ENCODE measurements at places on chromosomes 4 and X.

DNA sequence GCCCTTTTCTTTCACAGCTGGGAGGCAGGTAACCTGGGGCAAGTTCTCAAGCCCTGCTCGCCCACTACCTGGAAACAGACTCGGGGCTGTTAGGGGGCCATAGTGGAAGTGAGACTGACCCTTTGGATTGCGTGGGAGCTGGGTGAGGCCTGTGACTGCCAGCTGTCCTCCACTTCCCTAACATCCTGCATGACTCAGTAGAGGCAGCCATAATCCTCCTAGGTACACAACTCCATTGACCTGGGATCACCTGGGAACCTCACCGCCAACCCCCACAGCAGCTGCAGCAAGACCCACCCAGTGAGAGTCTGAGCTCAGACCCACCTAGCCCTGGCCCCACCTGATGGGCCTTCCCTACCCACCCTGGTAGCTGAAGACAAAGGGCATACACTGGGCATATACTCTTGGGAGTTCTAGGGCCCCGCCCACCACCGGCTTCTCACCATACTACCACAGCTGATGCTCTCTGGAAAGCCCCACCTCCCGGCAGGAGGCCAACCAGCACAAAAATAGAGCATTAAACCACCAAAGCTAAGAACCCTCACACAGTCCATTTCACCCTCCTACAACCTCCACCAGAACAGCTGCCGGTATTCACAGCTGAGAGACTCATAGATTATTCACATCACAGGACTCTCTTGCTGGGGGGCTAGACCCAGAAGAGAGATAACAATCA, 61.1 kb upstream of the DCTD start:
- DNase-seq, result no peak

DNA sequence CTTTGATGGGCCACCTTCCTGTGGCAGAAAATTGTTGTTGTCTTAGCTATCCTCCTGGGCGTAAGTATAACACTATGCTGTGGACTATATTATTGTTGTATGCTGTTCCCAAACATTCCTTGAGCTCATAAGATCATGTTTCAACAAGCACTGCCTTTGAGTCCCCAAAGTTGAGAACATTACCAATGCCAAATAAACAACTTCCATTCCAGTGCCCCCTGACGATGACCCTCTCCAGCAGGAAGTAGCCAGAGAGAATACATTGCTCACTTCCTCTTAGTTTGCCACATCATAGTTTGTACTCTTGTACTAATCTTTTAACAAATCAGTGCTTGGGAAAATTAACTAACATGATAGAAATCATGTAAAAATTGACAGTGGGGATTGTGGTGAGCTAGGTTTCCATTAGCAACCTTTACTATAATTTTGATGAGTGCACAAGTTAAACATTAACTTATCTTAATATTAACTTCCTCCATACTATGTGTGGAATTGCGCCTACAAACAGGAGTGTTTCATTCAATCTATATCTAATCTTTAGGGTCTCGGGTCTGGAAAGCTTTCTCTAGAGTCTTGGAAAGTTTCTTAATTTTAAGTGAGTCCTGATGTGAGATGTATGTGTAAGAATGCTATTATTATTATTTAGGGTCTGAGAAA, 20.3 kb upstream of the DHX15 start:
- no peak for DNase-seq

- DNase-seq, result no peak
Measured at GRCh38 chr4:75995727-75996126, 5.0 kb upstream of the SDAD1 start.

DNA sequence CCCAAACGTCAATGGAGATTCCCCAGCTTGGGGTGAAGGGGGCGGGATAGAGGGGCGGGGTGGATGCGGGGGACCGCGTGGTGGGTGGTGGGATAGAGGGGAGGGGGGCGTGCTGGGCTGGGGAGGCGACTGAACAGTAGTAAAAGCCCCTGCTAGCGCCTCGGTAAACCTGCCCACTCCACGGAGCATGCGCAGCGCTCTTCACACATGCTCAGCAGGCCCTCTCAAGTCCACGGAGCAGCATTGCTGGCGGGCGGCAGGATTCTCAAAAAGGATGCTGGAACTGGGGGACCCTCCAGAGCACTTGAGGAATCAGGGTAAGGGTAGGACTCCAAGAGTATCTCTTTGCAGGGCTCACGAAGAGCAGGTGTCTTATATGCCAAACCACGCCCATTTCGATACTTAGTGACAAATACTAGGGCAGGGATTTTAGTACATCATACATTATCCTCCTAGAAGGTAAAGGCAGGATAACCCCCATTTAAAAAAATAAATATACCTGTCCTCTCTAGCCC, 378 bp upstream of the RPS6KA6 start:
- no peak for DNase-seq

DNA sequence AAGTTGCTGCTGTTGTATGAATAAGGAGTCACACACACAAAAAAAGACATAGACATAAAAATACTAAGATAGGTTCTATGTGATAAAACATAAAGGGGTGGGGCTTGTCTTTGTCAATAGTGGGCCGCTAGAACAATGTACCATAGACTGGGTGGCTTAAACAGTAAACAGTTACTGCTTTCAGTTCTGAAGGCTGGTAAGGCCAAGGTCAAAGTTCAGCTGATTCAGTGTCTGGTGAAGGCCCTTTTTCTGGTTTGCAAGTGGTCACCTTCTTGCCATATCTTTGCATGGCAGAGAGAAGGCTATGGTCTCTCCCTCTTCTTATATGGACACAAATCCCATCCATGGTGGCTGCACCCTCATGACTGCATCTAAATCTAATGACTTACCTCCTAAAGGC, 1980.7 kb downstream of the PCDH7 start:
- DNase-seq, result no peak

GRCh38 chr4:78512357-78512920, 39.1 kb upstream of the ANXA3 start:
- DNase-seq, result no peak

DNA sequence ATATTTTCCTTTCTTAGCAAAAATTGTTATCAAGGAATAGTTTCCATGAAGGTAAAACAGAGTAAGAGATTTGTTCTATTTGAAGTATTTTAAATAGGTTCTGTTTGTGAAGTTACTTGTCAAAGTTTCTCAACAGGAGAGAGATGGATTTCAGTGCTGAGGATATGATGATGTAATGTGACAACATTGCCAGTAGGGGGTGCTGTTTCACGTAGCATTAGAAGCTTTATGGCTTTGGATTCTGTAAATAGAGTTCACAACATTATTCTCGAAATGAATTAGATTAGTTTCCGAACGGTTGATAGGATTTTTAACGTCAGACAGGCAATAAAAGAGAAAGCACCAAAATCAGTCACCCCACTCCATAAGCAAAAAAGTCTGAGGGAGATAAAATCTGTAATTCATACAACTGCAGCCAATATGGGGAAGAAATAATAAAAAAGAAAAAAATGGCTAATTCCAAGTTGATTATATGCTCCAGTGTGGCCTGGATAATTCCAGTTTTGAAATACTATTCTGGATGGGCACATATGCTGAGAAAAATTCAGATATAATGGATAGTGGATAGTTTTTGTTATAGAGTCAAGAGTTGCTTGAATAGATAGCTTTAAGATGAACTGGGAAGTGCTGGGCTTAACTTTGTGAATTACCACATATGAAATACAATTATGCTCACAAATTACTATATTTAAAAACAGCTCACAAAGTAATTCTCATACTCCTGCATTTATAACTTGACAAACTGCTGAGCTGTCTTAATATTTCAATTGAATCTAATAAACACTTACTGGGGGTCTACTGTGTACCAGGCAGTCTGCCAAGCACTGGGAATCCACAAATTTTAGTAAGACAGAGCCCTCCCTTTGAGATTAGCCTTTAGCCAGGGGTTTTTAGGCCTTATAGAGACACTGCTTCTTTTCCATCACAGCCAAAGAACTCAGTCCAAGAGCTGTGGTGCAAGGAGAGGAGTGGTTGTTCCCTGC, 109.1 kb downstream of the GPAT3 start:
- DNase-seq, result no peak

GRCh38 chr4:79273915-79274314, 51.9 kb downstream of the NAA11 start:
- no peak for DNase-seq

DNA sequence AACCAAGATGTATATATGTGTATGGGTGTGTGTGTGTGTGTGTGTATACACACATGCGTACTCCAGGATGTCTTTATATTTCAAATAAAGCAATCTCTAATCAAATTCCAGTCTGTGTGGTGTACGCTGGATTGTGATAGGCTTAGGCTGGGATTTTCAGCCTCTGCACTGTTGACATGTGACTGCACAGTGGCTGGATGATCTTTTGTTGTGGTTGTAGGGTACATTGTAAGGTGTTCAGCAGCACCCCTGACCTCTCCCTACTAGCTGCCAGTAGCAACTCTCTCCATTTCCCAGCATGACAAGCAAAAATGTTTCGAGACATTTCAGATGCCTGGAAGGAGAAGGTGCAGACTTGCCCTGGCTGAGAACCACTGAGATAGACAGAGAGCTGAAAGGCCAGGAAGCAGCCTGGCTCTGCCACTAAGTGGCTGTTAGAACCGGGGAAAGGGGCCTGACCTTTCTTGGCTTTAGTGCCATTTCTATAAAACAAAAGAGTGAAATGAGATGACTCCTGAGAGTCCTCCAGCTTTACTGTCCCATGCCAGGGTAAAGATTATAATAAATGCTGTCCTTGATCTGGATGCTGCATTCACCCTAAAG, 10.5 kb downstream of the PGM2 start:
- no peak for DNase-seq

DNA sequence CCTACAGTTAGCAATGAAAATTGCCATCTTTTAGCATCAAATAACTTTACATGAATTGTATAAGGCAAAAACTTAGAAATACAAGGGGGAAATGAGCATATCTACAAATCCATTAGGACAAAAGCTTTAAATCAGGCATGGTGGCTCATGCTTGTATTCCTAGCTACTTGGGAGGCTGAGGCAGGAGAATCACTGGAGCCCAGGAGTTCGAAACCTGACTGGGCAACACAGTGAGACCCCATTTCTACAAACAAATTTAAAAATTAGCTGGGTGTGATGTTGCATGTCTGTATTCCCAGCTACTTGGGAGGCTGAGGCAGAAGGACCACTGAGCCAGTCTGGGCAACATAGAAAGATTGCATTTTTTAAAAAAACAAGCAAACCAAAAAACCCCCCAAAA, 61.3 kb downstream of the EIF4E start:
- DNase-seq, result no peak

DNA sequence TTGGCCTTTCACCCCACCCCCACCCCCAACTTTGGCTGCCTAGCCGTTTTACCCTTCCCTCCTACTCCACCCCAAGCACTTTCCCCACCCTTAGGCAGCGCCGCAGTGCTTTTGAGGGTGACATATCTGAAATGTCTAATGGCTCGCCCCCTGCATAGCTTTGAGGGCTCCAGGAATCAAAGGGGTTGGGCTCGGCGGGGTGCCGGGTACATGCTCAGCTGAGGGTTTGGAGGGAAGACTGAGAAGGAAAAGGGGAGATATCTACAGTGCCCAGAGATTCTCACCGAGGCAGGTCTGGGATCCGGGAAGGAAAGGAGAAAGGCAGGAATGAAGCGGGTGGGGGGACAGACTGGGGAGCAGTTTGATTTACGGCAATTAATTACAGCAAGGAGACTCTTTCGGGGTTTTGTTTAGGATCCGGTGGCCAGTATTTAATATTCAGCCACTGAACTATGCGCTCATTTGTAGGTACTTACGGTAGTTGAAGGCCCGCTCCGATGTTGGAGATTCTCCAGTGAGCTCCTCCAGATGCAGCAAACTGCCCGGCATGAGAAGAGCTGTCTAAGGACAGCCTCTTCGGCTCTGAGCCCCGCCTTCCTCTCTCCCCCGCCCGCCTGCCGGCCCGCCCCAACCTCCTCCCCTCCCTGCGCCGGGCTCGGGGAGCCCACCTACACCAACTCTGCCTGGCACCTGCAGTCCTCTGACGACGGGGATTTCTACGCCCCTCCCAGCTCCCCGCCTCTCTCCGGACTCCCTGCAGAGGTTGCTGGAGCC, at the start of gene IGSF1:
TSS of gene IGSF1 (minus strand) at position 569 of the 774 bp plus-strand sequence. CDS start 2,632 bp downstream, outside the sequence.
- no peak for DNase-seq

GRCh38 chr4:149293046-149293649, 522.5 kb downstream of the IQCM start:
- DNase-seq, result no peak

DNA sequence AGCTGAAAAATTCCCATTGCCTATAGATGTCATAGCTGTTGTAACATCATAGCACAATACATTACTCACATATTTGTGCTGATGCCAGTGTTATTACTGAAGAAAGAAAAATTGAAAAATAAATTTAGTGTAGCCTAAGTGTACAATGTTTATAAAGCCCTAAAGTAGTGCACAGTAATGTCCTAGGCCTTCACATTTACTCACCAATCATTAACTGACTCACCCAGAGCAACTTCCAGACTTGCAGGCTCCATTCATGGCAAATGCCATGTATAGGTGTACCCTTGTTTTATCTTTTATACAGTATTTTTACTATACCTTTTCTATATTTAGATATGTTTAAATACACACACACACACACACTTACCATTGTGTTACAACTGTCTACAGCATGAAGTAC, 265.4 kb upstream of the MAGEB18 start:
- DNase-seq, result no peak

GRCh38 chrX:95764972-95765451, 919.6 kb upstream of the DIAPH2 start:
- no peak for DNase-seq

GRCh38 chrX:117645639-117646038, 471.0 kb downstream of the KLHL13 start:
- DNase-seq, result no peak

DNA sequence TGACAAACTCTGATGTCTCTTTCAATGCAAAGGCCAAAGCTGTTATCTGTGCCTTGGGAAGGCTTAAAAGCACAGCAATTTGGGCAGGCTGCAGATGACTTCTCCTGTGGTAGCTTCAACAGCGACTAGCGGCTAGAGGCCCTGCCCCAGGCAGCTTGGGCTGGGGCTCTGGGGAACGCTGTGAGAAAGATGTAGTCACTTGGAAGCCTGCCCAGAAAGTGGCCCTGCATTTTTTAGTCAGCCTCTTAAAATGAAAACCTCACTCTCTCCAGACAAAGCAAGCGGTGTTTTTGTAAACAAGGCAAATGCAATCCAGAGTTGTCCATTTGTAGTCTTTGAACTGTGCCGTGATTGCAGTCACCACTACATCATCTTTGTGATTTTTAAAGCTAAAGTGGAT, 27.5 kb downstream of the PCYT1B start:
- DNase-seq, result no peak

DNA sequence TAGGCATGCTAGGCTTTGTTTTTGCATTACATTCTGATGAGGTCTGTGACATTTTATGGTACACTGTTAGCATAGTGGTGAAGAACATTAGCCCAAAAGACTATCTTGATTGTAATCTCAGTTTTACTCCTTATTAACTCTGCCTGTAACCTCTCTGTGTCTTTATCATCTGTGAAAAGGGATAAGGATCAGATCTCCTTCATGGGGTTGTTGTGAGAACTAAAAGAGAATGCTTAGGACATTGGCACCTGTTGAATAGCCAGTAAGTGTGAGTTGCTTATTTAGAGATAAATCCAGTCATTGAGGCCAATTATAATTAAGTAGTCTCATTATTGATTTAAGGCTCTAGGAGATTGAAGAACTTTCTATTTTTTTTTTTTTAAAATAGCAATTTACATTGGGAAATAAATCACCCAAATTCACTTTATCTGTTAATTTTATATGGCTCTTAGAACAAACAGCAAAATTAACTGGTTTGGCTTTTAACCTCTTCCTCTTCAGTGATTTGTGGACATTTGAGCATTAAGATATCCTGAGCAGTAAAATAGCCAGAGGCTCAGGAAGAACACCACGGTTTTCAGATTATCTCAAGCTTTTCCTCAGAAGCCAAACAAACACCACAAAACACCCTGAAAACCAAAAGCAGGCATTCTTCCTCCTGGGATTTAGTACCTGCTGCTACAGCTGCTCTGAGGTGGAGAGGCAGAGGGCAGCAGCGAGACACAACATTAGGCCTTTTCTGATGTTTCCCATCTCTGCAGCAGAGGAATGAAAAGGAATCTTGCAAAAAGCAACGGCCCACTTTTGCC, 192.9 kb downstream of the ARHGAP10 start:
- no peak for DNase-seq

All from vagina (tissue), 2 donors.